HAP-1 (cell line): ENCODE measurements at places on chromosomes 7 and 10.
A peak's percentile ranks its signal among the peaks of the same experiment; 100 is the strongest.

DNA sequence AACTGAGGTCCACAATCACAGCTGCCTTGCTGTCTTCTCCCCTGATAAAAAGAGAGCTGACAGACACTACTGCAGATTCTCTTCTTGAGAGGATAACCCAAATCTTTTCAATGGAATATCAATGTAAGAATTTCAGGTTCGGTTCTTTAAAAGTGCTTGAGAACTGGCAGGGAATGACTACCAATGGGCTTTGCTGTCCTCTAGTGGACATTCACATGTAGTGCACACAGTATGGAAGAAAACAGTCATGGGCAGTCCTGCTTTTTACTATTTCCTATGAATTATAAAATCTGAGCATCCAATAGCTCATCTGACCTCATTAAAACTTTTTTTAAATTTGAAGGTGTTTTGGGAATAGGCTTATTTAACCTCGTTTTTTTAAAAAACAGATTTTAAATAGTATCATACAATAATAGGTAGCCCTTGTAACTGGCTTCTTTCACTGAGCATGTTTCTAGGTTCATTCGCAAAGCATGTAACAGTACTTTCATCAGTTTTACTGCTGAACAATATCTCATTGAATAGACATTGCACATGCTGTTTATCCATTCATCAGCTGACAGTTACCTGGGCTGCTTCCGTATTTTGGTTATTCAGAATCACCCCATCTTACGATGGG is 18.3 kb downstream of the FZD9 start:
- no peak for DNase-seq

DNA sequence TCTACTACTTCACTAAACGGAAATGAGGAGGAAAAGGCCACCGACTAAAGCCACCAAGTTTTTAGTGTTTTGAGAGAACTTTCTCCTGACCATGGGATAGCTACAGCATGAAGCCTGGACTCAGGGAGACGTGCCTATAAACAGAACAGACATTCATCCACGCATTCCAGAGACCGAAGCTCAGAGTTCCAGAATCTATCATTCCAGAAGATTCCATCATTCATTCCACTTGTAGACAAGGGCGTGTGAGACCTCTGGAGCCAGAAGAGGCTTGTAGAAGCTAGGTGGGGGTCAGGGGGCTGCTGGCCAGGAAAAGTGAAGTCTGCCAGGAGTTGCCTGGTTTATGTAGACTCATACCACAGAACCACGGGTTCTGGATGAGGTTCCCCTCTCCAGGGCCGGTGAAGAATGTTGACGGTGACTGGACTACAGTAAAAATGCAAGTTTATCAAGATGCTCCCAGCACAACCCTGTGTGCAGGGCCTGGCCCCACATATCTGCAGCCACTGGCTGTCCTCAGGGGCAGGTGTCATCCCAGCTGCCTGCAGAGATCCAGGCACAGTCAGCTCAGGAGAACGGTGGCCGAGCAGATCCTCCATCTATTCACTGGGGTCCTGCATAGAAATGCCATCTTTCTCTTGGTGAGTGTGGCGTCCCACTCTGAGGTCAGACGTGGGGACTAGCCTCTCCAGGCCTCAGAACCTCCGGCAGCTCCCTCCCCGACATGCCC is 215.7 kb downstream of the USP6NL start:
- no peak for DNase-seq

DNA sequence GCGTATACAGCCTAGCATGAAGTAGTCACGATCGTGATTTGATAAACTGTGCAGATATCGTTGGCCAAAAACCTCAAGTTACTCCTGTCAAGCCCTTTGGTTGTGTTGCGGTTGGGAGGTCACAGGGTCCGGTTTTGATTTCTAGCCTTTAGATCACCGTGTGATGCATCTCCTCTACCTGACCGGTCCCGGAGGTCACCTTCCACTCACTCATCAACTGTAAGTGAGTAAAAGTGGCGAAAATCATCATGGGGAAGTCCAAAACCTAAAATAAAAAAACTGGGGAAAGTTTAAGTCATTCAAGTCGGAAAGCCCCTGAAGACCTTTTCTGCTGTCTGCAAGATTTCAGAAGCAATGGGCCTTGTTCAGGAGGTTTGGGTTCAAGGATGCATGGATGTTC is 62.8 kb downstream of the ADARB2 start:
- DNase-seq = no peak

- DNase-seq = no peak
Measured at GRCh38 chr7:37320140-37320847, 128.4 kb downstream of the ELMO1 start.

GRCh38 chr7:70736715-70737460 is 395.1 kb upstream of the GALNT17 start:
- no peak for DNase-seq

- peak; percentile 91 for DNase-seq
Measured at GRCh38 chr7:27745064-27745583, 5.2 kb downstream of the TAX1BP1 start.

DNA sequence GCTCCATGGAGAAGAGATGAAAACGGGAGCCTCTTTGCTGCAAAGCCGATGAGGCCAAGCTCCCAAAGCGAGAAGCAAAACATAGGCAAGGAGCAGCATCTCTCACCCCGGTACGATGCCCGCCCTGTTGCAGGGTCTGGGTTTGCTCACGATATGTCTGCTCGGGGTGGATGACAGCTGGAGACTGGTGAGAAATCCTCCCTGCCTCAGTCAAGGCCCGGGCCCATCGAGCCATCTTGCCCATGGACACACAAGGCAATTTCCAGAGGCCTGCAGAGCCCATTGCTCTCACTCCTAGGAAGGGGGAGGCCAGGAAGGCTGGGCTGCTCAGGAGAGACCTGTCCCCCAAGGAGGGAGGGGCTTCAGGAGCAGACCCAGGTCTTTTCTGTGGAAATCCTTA is 391.7 kb upstream of the SHH start:
- DNase-seq = no peak

DNA sequence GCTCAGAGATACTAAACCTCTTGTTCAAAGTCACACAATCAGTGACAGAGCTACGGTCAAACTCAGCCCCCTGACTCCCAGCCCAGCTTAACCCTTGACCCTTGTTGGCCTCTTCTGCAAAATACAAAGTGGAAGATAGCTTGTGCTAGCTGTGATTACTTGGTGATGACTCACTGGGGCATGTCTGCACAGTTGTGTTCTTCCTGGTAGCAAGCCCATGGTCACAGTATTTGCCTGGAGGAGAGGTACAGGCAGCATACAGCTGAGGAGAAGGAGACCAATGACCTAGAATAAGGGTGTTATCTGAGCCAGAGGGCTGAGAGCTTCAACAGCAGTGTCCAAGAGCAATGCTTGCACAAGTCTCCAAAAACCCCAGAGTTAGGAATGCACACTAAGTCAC is 5.7 kb upstream of the HSPA12A start:
- no peak for DNase-seq

GRCh38 chr10:16909961-16910792 is 93.0 kb upstream of the RSU1 start:
- DNase-seq = no peak
